ENCODE measurements at places on chromosomes 3 and 15.

DNA sequence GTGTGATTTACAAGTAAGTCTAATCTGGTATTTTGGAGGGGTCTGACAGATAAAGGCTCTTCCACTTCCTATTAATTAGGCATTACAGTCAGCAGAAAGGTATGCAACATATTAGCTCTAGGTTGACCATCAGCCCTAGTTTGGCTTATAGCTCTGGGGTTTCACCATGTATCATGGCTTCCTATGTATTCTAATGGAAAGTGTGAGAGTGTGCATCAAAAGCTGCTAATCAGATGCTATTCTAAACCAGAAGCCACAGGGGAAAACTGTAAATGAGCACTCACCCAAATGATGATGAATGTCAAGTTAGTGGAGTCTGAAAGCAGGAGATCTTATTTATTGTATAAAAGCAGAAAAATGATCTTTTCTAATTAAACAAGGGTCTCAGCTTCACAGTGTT, 149.2 kb upstream of the MITF start:
- DNase-seq: no peak

GRCh38 chr3:184358124-184358767, 3.2 kb downstream of the CLCN2 start:
- DNase-seq: no peak

DNA sequence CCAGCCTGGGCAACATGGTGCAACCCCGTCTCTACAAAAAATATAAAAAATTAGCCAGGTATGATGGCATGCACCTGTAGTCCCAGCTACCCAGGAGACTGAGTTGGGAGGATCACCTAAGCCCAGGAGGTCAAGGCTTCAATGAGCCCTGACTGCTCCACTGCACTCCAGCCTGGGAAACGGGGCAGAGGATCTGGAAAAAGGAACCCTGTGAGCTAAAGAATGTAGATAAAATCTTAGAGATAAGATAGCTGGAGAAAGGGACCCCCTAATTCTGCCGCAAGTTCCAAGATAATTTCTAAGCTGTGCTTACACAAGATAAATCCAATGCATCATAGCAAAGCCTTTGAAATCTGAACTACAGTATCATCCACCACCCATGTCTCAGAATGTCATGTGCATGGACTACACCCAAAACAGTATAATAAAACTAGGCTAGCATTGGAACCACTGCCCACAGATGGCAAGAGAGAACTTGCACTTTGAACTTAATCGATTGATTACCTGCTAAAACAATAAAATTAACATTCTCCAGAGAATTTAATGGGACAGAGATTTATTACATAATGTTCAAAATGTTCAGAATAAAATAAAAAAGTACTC, 99.9 kb downstream of the TRIM42 start:
- no peak for DNase-seq

DNA sequence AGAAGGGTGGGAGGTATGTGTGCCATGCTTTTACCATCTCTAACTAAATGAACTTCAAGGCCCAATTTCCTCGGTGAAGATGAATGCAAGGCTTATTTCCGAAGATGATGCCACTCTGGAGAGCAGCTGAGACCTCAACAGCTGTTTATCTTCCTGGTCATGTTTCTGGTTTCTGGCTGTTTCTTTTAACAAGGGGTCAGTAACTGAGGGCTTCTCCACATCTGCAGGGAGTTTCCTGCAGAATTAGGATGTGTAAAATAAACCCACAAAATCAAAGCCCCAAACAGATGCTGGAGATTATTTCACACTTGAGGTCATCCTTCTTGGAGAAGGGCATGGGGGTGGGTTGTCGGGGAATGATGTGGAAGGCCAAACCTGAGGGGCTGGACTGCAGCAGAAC, 220.3 kb downstream of the THSD4 start:
- no peak for DNase-seq

GRCh38 chr3:136068708-136069107, 103.2 kb downstream of the PPP2R3A start:
- DNase-seq: no peak
